ENCODE measurements at places on chromosomes 2 and 18.

GRCh38 chr2:11094021-11094810, 61.1 kb upstream of the SLC66A3 start:
- no peak for DNase-seq

- DNase-seq, result no peak
Measured at GRCh38 chr2:42939411-42940206, 147.2 kb upstream of the HAAO start.

DNA sequence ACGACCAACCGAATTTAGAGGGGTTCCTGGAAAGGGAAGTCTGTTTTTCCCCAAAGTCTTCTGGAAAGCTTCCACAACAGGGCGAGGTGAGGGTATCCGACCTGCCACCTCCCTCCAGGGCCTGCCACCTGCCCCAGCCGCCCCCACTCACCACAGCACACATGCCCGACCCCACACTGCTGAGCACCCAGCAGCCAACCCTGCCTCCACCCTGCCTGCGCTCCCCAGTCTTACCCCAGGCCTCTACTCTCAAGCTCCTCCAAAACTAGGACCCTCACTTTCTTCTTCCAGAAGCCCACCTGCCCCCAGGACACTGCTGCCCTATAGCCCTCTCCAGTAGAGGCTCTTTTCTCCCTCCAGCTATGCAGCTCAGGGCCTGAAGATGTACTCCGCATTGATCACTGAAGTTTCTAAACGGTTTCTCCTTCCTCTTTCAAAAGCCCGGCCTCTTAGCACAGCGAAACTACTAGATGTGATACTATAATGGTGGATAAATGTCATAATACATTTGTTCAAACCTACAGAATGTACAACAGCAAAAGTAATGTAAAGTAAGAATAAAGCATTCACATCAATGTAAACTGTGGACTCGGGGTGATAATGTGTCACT, 128.8 kb upstream of the SLC1A4 start:
- no peak for DNase-seq

DNA sequence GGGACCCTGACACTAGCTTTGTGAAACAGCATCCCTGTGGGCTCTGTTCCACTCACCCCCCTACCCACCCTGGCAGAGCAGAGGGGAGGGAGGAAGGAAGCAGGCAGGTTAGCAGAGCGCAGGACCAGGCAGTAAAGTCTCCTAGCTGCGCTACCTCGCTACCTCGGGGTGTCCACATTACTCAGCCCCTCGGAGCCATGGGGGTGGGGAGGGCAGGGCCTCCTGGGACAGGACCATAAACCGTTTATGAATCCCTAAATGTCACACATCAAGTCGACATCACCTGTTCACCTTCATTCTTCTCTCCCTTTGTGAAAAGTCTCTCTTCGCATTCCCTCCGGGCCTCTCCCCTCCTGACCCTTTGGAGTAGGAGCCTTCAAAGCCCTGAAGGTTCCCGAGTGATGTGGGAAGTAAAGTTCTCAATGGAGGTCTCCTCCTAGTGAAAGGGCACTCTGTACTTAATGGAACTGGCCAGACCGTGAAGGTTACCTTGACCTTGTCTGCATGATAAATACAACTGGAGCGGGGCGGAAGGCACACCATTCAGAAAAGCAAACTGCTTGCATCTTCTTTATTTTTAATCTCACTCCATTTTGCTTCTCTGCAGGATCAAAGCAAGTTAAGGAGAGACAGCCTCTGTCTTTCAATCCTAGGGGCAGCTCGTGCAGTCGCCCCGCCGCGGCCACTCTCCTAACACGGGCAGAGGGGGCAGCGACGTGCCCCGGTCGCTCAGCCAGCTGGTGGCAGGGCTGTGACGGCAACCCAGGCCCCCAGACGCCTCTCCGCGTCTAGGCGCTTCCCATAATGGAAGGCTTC, 23.7 kb upstream of the SMAD7 start:
- no peak for DNase-seq

DNA sequence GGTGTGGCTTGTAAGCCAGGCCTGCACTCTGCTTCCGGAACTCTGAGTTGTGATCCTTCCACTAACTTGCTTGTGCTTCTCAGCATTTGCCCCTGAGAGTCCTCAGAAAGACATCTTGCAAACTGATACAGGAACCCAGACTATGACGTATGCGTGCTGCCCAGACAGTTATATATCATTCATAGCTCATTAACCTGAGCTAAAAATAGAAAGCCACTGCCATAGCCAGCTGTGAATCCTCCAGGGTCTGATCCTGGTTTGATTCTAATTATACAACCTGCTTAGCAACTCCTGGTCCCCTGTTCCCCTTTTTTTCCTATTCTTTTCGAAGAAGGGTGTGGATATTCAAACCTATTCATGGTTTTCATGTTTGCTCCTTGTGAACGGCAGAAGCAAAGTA, 63.7 kb downstream of the MARCHF4 start:
- no peak for DNase-seq
